Activated CD8-positive, alpha-beta memory T cell treated with anti-CD3 and anti-CD28 coated beads for 1 hour (primary cell): ENCODE measurements at places on chromosomes 4 and X.

DNA sequence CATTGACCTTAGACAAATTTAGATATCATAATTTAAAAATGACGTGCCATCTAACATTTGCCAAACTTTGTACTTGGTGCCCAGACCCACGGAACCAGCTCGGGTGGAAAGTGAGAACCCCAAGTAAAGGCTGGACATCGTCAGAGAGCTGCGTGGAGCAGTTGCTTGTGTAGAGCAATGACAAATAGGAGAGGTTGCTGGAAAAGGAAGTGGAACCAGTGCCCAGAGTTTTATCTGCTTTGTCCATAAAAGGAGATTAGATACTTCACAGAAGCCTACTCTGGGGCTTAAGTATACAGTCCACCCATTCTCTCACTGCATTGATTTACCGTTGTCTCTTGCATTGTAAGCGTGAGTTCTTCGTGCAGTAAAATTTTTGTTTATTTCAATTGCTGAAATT lies 5.4 kb upstream of the TBC1D1 start:
- no peak for DNase-seq

GRCh38 chrX:41055740-41056139 lies 29.5 kb upstream of the USP9X start:
- DNase-seq: no peak

GRCh38 chr4:37847311-37847884 lies 20.9 kb downstream of the PGM2 start:
- no peak for DNase-seq

- DNase-seq: no peak
Observed at GRCh38 chrX:104270212-104270611, 15.5 kb upstream of the ESX1 start.

DNA sequence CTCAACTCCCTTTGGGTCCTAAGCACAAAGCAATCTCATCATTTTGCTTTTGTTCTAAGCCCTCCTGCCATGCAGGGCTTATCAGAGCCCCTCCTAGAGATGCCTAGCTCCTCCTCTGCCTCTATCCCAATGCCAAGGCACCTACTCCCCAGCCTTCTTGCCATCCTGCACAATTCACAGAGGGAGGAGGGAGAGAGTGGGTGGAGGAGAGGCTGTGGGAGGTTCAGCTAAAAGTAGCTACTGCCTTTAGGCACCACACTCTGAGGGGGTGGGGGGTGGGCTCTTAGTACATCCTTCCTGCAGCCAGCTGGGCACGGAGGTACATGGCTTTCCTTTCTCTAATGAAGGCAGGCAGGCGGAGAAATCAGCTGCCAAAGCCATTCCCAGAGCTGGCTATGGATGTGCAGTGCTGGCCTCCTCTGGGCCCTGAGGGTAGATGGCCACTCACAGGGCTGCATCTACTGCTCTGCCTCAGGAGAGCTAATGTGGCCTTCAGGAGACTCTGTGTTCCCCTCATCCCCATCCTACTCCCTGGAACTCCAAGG lies 40.1 kb downstream of the ARHGEF9 start:
- DNase-seq: no peak
